ENCODE measurements at places on chromosomes 6 and 20.

GRCh38 chr20:42027746-42028268 is 409.6 kb upstream of the CHD6 start:
- DNase-seq: no peak

DNA sequence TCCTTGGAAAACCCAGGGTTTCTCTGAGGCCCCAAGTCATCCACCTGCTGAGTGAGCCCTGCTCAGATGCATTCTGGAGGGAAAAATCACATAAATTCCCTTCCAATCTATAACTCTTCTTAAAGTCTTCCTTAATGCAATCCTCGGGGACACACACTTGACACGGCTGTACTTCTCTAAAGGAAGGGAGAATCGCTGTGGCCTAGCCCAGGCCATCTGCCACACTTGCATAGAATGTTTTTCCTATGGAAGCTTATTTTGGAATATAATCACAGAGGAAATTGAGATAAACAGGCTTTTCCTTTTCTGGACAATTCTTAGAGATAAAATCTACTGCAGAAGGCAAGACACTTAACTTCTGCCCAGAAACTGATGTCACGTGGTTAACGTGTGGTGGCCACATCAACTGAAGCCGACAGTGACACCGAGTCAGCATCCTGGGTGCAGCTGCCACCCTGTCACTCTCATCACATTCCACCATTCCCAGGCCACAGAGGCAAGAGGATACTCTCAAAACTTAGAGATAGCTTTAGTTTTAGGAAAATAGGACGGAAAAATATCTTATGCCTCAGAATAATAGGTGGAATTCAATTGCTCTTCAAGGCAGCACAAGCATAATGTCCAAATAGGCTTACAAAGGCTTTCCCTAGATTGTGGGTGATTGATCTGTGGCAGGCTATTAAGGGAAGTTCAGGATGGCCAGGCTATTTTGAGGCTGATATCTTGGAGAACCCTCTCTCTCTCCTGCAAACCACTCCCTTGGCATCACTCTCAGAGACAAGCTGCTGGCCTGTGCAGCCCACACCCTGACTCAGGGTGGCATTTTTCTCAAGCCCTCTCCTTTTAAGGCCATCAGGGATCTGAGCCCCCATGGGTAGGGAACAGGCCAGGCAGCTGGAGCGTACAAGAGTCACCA is 29.6 kb downstream of the PSMB1 start:
- no peak for DNase-seq

- no peak for DNase-seq
Measured at GRCh38 chr20:18176318-18176785, 38.7 kb downstream of the KAT14 start.

GRCh38 chr6:161023316-161023715 is 31.7 kb downstream of the MAP3K4 start:
- DNase-seq: no peak
